ENCODE measurements at places on chromosomes 12 and 14. TPM values are rescaled to one million over a fixed set of nuclear protein-coding genes. Genes with fewer than 3 reads are reported as not detected.
A peak's percentile ranks its signal among the peaks of the same experiment; 100 is the strongest.

DNA sequence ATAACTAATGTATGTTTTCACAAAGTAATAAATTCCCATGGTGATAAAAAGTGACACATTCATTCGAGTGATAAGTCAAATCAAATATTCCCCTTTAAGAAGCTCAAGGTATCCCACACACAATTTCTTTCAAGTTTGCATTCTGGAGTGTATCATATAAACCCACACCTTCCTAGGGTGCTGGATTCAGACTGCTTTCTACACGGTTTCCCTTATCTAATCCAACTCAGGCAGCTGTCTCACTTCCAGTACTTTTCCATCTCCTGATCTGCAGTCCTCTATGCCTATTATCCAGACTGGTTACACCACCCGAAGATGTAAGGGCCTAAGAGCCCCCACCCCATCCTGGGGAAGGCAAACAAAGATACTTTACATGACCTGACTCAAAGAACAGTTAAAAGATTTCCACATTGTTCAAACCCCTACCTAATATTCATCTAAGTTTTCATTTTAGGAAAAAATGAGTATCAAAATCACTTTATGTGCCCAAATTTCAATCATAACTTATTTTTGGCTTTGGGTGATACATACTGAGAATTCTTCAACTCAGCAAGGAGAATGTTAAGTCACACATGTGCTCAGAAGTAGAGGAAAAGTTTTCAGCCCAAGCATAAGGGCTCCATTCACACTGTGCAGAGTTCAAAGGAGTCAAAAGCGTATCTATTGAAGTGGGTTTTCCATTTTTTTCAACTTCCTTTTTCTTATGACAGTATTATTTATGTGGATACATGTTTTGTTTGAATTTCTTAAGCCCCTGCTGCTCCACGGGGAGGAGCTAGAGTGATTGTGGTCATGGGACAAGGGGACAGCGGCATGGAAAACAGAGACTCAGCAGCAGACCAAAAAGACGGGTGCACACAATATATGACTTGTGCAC lies 41.8 kb downstream of the CORO1C start:
- peak overlapping the region; percentile 84 for H3K27ac ChIP-seq
- H3K4me3 ChIP-seq, result no peak overlapping the region
- no peaks in the 10 kb centered on the region for H3K36me3 ChIP-seq
- no peaks in the 10 kb centered on the region for H3K27me3 ChIP-seq
- DNase-seq, result peak; percentile 27

DNA sequence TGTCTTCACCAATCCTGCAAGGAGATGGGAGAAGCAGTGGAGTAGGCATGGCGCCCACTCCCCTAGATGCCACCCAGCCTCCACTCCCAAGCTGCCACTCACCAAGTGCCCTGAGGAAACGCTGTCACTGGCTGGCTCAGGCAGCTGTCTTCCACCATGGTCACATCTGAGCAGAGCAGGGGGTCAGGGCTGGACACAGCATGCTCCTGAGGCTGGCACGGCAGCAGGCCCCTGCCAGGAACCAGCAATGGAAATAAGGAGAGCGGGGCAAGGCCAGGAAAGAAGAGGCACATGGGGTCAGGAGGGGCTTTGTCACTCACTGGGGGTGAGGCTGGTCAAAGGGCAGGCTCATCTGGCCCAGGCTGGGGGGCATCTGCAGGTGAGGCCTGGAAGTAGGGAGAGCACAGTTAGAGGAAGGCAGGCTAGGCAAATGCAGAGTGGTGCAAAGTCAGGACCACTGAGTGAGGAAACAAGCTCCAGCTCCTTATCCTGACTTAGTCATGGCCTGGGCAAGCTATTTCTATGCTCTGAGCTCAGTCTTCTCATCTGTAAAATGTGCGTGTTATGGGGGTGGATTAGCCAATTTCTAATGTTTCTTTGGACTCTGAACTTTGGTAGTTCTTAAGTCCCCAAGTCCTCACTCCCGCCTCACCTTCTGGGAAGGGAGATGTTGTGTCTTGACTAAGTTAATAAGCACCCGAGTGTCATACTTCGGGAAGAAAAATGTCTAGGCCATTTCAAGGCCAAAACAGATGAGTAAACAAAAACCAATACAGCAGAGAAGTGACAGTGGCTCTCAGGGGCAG lies 8.0 kb downstream of the NAB2 start:
- no peak overlapping the region for H3K4me3 ChIP-seq
- peak overlapping the region; percentile 30 for H3K27ac ChIP-seq
- H3K27me3 ChIP-seq, result no peaks in the 10 kb centered on the region
- DNase-seq, result no peak
- H3K36me3 ChIP-seq, result no peaks in the 10 kb centered on the region
- H3K4me1 ChIP-seq, result peaks cover 22% of the 10 kb centered on the region

GRCh38 chr14:74579447-74580274 lies 32.4 kb downstream of the LTBP2 start:
- no peaks in the 10 kb centered on the region for H3K36me3 ChIP-seq
- DNase-seq, result no peak
- H3K4me3 ChIP-seq, result no peak overlapping the region

- peaks cover 52% of the 10 kb centered on the region for H3K27me3 ChIP-seq
- DNase-seq, result no peak
- no peak overlapping the region for H3K27ac ChIP-seq
- H3K4me3 ChIP-seq, result no peak overlapping the region
These were observed 1.9 kb downstream of the CCDC184 start for GRCh38 chr12:48185181-48185919.

- H3K27ac ChIP-seq, result no peak overlapping the region
- no peak overlapping the region for H3K4me3 ChIP-seq
- no peaks in the 10 kb centered on the region for H3K4me1 ChIP-seq
- no peaks in the 10 kb centered on the region for H3K27me3 ChIP-seq
- H3K36me3 ChIP-seq, result no peaks in the 10 kb centered on the region
These were observed 33.8 kb downstream of the CBX5 start for GRCh38 chr12:54246011-54246641.

- no peaks in the 10 kb centered on the region for H3K27me3 ChIP-seq
- DNase-seq, result peak; percentile 7
- no peaks in the 10 kb centered on the region for H3K36me3 ChIP-seq
- no peak overlapping the region for H3K4me3 ChIP-seq
- H3K27ac ChIP-seq, result no peak overlapping the region
- no peaks in the 10 kb centered on the region for H3K4me1 ChIP-seq
These were observed 16.1 kb upstream of the IFNG start for GRCh38 chr12:68175557-68176061.

GRCh38 chr12:90253136-90253535 lies 544.5 kb upstream of the ATP2B1 start:
- no peak overlapping the region for H3K27ac ChIP-seq
- no peak overlapping the region for H3K4me3 ChIP-seq
- no peaks in the 10 kb centered on the region for H3K27me3 ChIP-seq

DNA sequence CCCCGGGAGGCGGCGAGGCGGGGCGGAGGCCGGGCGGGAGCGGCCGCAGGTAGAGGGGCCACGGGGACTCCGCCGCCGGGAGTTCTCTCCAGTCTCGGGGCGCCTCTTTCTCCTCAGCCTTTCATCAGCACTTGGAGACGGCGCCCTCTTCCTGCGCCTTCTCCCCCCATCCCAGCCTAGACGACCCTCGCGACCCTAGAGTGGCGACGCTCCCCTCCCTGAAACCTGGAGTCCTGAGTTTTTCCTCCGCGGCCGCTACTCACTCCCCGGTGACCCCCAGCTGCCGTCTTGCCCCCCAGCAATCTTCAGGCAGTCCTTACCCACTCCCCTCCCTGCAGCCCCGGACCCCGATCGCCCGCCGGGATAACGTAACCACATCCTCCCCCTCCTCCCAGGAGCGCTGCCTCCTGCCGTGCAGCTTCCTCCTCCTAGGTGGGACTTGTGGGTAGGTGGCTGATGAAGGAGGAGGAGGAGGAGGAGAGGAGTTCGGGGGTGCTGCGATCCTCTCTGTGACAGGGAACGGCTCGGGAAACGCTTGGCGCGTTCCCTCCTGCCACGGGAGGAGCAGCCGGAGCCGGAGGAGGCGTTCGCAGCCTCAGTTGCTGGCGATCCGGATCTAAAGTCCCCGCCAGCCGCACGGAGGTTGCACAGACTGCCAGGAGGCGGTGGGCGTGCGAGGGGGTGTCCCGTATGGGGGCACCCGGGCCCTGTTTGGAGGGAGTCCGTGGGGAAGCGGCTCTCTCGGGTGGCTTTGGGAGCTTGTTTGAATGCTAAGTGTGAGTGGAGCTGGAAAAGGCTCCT lies 891 bp downstream of the PLEKHA5 start:
- no peaks in the 10 kb centered on the region for H3K36me3 ChIP-seq
- no peaks in the 10 kb centered on the region for H3K27me3 ChIP-seq
- peak overlapping the region; percentile 90 for H3K27ac ChIP-seq
- peak overlapping the region; percentile 77 for H3K4me3 ChIP-seq

GRCh38 chr12:112116232-112117060 lies 7.9 kb upstream of the NAA25 start:
- peak; percentile 41 for DNase-seq
- no peak overlapping the region for H3K4me3 ChIP-seq
- peak overlapping the region; percentile 24 for H3K27ac ChIP-seq
- no peaks in the 10 kb centered on the region for H3K27me3 ChIP-seq

GRCh38 chr12:50612882-50613281 lies 108.1 kb downstream of the DIP2B start:
- H3K36me3 ChIP-seq, result no peaks in the 10 kb centered on the region
- H3K27me3 ChIP-seq, result no peaks in the 10 kb centered on the region
- no peak for DNase-seq
- peaks cover 17% of the 10 kb centered on the region for H3K4me1 ChIP-seq
- no peak overlapping the region for H3K27ac ChIP-seq

Gene SLC17A8
- 8.6 TPM for total RNA-seq
